ENCODE measurements at places on chromosomes 16 and 17.

DNA sequence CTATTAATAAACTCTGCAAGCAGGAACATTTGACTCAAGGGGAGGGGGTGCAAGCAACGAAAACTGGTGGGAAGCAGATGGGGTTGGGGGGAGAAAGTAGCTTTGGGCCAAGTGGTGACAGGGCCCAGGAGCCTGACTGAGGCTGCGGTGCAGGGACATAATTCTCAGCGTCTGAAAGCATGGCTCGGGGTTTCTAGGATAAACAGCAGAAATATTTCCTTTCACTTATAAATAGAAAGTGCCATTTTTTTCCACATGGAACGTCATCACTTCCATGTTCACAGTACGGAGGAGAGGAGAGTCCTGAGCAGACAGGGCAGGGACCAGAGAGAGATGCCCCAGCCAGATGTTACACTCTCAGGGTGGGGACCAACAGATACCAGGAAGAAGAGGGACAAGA lies 197.1 kb downstream of the ZFHX3 start:
- no peak for DNase-seq

GRCh38 chr16:57803134-57803990 lies 1.1 kb upstream of the KIFC3 start:
- DNase-seq, result no peak

DNA sequence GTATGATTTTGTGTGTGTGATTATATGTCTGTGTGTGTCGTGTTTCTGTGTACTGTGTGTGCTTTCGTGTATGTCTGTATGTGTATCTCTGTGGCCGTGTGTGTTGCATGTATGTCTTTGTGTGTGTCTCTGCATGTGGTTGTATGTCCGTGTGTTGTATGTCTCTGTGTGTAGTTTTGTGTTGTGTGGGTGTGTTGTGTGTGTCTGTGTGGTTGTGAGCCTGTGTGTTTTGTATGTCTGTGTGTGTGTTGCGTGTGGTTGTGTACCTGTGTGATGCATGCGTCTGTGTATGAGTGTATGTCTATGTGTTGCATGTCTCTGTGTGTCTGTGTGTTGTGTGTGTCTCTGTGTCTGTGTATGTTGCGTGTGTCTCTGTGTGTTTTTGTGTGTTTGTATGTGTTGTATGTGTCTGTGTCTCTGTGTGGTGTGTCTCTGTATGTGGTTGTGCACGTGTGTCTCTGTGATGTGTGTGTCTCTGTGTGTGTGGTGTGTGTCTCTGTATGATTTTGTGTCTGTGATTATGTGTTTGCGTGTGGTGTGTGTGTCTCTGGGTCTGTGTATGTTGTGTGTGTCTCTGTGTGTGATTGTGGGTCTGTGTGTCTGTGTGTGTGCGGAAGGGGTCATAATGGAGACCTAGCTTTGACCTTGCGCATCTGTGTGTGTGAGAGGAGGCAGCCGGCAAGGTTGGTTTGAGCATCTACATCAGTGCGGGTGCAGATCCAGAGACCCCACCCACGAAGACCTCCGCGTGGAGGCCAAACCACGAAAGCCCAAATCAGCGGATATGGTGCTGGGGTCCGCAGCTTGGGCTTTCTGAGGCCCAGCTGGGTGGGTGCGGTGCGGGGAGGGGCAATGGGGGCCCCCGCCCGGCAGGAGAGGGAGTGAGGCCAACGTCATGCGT lies 212.6 kb upstream of the GSE1 start:
- no peak for DNase-seq

DNA sequence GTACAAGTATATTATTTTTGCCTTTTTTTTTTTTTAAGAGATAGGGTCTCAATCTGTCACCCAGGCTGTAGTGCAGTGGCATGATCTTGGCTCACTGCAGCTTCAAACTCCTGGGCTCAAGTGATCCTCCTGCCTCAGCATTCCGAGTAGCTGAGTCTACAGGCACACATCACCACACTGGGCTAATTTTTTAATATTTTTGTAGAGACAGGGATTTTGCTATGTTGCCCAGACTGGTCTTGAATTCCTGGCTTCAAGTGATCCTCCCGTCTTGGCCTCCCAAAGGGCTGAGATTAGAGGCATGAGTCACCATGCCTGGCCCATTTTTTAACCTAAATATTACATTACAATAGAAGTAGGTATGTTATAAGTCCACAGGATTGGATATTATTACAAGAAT lies 3.2 kb downstream of the TERB1 start:
- no peak for DNase-seq

DNA sequence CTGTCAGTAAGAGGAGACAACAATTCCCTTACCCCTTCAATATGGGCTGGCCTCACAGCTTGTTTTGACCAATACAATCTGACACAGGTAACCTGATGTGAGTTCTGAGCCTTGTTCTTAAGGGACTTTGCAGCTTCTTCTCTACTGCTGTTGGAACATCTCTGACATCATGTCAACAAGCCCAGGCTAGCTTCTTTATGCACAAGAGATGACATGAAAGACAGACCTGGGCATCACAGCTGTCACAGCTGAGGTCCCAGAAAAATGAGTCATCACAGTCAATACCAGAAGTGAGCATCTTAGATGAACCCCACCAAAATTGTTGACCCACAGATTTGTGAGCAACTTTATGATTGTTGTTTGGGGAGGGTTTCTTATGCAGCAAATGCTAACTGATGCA lies 431.7 kb upstream of the PSMD7 start:
- no peak for DNase-seq

DNA sequence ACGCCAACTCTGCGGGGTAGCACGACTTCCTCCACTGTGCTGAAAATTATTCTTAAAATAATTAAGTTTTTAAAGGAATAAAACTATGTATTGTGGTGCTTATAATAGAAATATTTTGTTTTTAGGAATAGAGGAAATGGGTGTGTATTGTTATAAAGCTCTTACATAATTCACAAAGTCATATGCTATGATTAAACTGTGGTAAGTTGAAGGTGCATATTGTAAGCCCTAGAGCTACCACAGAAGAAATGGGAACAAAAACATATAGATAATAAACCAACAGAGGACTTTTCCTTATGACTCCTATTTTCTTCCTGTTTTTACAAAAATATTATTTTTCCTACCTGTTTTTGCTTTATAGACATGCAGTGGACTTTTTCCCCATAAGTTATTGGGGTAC lies 4.3 kb upstream of the SLFN11 start:
- DNase-seq, result no peak

- peak; percentile 65 for DNase-seq
Observed at GRCh38 chr16:80938004-80938878, 68.4 kb downstream of the CMC2 start.

GRCh38 chr17:68461589-68461988 lies 4.3 kb upstream of the WIPI1 start:
- no peak for DNase-seq

DNA sequence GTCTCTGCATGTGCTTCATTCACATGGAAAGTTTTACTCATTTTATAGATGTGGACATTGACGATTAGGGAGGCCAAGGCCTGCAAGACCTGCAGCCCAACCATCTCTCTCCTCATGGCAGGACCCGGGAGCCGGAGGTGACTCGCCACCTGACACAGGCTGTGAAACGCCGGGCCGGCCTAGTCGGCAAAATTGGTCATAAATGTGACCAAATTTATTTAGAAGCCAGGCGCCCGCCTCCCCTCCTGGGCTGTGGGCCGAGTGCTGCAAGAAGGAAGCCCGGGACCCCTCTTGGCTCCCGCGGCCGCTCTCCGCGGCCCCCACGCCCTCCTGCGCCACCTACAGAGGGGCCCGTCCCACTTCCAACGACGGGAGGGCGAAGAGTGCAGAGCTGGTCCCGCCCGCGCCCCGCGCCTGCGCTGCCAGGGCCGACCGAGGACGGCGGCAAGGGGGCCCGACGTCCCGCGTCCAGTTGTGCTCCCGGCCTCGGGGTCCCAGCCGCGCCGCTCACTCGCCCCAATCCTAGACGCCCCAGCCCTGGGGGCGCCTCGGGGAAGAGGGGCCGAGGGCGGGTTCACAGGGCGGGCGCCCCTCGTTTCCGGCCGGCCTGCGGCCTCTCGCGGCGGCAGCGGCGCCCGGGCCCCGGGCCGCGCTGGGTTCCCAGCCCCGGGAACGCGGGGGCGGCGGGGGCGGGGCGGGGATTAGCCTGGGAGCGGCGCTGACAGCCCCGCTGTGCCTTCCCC lies 47.5 kb downstream of the WNT3 start:
- DNase-seq, result no peak

DNA sequence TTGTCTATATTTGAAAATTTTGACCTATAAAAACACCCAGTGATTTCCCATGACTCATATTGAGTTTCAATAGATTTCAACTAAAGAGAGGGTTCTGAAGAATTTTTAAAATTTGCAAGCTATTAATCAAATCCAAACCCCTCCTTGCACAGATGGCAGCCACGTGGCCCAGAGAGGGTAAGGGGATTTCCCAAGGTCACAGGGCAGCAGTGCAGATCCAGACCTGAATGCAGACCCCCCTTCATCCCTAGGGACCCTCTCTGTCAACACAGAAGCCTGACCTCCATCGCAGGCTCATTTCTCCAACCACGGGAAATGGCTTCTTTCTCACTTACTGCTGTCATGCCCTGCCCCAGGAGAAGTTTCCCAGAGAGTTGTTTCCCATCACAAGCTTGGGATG lies 24.7 kb upstream of the CES5A start:
- DNase-seq, result no peak

- no peak for DNase-seq
Observed at GRCh38 chr16:84055366-84055765, 12.8 kb upstream of the SLC38A8 start.

DNA sequence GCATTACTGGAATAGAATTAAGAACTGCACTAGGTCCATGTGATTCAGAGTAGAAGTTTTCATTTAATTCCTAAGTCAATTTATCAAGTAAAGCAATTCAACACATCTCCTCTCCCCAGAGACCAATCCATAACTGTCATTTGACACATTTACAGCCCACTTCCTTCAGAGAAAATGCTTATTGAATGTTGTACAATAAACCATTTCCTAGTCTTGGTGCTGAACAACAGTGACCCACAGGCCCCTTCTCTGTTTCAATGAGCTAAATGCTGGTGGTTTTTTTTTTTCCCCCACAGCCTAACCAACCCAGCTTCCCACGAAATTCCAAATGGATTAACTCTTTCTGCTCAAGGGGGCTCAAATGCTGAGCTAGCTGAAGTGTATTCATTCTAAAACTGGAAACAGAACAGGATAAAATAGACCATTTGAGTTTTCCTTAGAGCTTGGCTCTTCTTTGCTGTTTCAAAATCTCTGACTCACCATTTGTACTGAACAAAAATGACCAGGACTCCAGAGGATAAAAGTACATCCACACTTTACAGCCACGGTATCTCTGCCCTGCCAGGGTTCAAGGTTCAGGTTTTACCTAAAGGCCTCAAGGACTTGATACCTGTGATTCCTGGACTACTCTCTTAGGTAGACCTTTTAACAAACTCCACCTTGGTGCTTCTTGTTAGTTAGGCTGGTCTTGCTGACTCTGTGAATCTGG lies 62.3 kb downstream of the TMEM100 start:
- no peak for DNase-seq

DNA sequence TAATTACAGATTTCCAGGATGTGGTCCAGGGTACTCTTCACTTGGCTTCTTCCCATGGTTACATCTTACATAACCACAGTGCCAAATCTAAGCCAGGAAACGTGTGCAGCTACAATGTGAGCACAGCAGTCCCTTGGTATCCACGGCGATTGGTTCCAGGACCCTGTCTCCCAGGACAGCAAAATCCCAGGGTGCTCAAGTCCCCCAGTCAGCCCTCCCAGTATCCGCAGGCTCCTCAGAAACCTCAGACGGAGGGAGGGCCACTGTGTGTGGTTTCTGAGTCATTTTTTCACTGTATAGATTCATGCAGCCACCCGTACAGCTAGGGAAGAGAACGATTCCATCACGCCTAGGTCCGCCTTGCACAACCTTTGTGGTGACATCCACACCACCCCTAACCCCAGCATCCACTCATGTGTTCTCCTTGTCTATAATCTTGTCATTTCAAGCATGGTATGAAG lies 11.1 kb upstream of the ATP2C2 start:
- no peak for DNase-seq

- DNase-seq, result no peak
Observed at GRCh38 chr16:11194913-11195312, 61.1 kb downstream of the SOCS1 start.

- DNase-seq, result peak; percentile 36
Observed at GRCh38 chr16:11682655-11683096, 14.4 kb downstream of the SNN start.

- no peak for DNase-seq
Observed at GRCh38 chr17:45046537-45047125, 4.8 kb downstream of the DCAKD start.

GRCh38 chr16:69928856-69929400 lies 22.2 kb upstream of the CLEC18A start:
- no peak for DNase-seq

GRCh38 chr17:53655591-53655990 lies 167.1 kb upstream of the KIF2B start:
- no peak for DNase-seq

DNA sequence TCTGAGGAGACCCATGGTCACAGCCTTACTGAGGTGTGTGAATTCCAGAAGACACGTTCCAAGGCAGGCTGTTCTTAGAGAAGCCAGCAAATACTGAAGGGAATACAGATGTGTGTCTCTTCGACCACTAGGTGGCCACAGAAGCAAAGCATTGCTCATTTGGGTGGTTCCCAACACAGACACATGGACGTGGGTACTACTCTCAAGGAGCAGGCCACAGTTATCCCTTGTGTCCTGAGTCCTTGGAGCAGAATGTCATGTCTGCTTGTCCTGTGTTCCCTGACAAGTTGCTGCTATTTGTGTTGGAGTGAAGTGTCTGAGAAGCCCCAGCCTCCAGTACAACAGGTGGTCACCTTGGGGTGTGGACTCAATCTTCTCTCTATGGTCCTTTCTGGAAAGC lies 30.3 kb downstream of the HMOX2 start:
- no peak for DNase-seq
